B cell (primary cell): ENCODE measurements at places on chromosomes 4 and X. TPM values are rescaled to one million over a fixed set of nuclear protein-coding genes. Genes with fewer than 3 reads are reported as not detected.

The DNAAF6 gene
- not detected in 2 replicates for polyA plus RNA-seq

The SHISA3 gene
- not detected in 2 replicates for polyA plus RNA-seq

- DNase-seq = peak; percentile 17
These were observed 65.3 kb downstream of the CLNK start for GRCh38 chr4:10619220-10619619.

The CXorf65 gene
- polyA plus RNA-seq = 24.8 and 49.6 TPM in 2 replicates

DNA sequence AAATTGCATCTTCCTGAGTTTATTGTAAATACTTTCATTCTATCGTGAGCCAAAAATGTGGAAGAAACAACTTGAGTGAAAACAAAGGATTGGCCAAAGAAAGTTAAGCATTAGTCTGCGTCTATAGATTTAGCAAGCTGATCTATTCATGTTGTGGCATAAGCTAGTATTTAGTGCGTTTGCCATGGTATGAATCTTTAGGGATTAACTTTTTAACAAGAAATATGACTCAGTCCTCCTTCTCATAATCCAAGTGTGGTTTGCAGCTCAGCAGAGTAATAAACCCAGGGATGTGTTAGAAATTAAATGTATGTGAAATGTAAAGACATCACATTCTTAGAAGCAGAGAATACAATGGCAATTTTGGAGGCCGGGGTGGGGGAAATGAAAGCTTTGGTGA is 1110.9 kb downstream of the NLGN4X start:
- no peak for DNase-seq

The DACH2 gene
- polyA plus RNA-seq = 0.06 and 0.07 TPM in 2 replicates

DNA sequence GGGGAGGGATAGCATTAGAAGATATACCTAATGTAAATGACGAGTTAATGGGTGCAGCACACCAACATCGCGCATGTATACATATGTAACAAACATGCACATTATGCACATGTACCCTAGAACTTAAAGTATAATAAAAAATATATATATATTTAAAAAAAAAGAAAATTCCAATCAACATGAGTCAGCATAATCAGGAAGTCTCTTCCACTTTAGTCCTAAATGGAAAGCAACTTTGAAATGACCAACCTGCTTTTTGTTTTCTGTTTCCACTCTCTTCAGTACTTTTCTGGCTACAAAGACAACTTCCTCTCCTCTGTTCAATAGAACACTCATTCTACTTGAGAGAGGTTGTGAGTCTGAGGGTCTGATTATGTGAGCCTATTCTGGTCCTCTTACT is 13.5 kb upstream of the MAGEA8 start:
- no peak for DNase-seq

The ARMCX2 gene
- polyA plus RNA-seq = 8.7 and 9.8 TPM in 2 replicates

GRCh38 chr4:33369446-33369845 is 2649.3 kb downstream of the PCDH7 start:
- DNase-seq = no peak

The NAT8L gene
- 0.03 TPM in 1 of 2 replicates, not detected in the other for polyA plus RNA-seq
